Activated naive CD4-positive, alpha-beta T cell treated with Interleukin-2 at 50 U/mL for 16 hours (primary cell): ENCODE measurements at places on chromosomes 16 and 17.
A peak's percentile ranks its signal among the peaks of the same experiment; 100 is the strongest.

- DNase-seq = no peak
These were observed 134.2 kb upstream of the CIBAR2 start for GRCh38 chr16:85246473-85246872.

GRCh38 chr16:75206749-75207451 is at the start of gene CTRB2:
Gene CTRB2, minus strand, starts transcription at chr16:75207161. Its CDS starts 20 bp downstream, at chr16:75207141.
- DNase-seq = no peak

- DNase-seq = no peak
These were observed 776.7 kb downstream of the CDH11 start for GRCh38 chr16:64345142-64345541.

DNA sequence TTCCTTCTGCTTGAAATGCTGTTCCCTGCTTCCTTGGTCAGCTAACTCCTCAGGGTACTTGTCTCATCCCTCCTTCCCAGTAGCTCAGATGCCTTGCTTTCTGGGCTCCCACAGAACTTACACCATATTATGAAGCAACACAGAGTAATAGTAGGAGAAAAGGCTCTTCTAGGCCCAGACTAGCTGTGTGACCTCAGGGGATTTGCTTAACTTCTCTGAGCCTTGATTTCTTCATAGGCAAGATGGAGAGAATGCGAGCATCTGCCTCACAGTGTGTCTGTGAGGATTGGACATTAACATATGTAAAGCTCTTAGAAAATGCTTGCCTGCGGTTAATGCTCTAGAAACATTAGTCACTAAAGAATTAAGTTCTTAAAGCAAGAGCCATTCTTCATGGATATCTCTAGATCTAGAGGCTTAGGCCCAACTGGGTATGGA is 22.3 kb upstream of the PECAM1 start:
- DNase-seq = no peak

GRCh38 chr16:47016700-47017133 is 43.2 kb upstream of the DNAJA2 start:
- peak; percentile 5 for DNase-seq

GRCh38 chr16:55189682-55190636 is 134.0 kb upstream of the IRX6 start:
- DNase-seq = no peak

DNA sequence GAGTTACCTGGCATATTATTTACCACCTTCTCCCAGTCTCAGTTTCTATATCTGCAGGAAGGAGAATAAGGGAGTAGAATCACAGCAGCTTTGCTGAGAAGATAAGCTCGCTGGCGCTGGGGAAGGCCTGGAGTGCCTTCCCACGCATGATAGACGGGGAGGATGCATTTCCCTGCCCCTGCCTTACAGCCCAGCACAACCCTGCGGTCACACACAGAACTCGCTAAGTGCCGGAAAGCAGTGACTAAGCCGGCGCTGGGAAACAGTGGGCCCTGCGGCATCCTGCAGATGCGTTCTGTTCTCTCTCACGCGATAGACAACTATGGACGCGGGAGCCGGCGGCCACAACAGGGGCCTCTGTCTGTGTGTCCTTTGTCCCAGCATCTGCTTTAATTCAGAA is 4.8 kb downstream of the CA5A start:
- peak; percentile 24 for DNase-seq

- peak; percentile 93 for DNase-seq
These were observed 64.4 kb upstream of the DNAJA2 start for GRCh38 chr16:47037746-47038458.

- DNase-seq = no peak
These were observed 10.0 kb downstream of the BTBD17 start for GRCh38 chr17:74351552-74352210.

DNA sequence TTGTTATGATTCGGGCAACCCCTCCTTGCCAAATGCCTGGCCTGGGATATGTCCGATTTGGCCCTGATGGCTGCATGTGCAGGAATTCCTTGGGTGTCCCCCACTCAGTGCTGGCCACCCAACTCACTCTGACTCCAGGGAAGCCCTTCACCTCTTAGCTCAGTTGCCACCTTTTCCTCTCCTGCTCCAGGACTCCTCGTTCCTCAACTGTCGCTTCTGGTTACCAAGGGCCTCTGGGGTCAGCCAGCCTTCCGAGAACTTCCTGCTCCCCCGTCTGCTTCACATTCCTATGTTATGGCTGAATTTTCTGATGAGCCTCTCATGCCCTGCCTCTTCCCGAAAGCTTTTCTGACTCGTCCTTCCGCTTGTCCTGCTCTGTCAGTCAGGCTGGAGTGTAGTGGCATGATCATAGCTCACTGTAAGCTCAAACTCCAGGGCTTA is 63.5 kb downstream of the SPACA3 start:
- no peak for DNase-seq

DNA sequence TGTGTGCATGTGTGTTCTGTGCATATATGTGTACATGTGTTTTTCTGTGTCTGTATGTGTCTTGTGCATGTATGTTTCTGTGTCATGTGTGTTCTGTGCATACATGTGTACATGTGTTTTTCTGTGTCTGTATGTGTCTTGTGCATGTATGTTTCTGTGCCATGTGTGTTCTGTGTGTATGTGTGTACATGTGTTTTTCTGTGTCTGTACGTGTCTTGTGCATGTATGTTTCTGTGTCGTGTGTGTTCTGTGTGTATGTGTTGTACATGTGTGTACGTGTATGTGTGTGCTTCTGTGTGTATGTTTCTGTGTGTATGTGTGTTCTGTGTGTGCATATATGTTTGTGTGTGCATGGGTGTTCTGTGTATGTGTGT is 8.4 kb upstream of the RAB37 start:
- DNase-seq = no peak

DNA sequence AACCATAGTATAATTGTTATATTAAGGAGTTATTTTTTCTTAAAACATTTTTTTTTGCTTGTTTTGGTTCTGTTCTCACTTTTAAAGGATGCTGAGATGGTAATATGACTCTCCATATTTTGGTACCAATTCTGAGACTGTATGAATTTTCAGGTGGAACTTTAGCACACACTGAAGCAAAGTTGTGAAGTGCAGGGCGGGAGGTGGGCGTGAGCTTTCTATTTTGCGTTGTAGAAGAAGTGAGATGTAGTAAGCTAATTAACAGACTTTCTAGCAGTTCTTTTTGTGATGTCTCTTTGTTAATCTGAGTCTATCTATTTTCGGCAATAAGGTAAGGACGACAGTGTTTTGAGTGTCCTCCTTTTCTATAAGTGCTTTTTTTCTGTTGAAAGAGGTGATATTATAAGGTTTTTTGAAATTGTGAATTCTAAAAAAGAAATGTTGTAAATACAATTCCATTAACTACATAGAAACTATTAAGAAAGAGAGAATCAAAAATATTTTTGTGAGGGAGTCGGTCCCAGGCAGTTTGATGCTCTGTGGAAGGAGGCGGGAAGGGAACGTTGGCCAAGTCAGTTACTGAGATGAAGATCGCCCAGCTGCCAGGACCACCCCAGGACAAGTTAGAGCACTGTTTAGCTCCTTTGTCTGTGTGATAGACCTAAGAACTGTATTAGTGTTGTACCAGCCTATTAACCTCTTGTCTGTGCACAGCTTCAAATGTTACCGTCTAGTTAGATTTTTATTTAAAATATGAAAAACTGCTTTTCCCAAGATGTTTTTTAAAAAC is 65.0 kb downstream of the CCDC182 start:
- no peak for DNase-seq

- peak; percentile 53 for DNase-seq
These were observed 1.6 kb downstream of the PYCARD start for GRCh38 chr16:31200821-31201568.

GRCh38 chr17:69466451-69466850 is 52.0 kb downstream of the MAP2K6 start:
- DNase-seq = no peak

DNA sequence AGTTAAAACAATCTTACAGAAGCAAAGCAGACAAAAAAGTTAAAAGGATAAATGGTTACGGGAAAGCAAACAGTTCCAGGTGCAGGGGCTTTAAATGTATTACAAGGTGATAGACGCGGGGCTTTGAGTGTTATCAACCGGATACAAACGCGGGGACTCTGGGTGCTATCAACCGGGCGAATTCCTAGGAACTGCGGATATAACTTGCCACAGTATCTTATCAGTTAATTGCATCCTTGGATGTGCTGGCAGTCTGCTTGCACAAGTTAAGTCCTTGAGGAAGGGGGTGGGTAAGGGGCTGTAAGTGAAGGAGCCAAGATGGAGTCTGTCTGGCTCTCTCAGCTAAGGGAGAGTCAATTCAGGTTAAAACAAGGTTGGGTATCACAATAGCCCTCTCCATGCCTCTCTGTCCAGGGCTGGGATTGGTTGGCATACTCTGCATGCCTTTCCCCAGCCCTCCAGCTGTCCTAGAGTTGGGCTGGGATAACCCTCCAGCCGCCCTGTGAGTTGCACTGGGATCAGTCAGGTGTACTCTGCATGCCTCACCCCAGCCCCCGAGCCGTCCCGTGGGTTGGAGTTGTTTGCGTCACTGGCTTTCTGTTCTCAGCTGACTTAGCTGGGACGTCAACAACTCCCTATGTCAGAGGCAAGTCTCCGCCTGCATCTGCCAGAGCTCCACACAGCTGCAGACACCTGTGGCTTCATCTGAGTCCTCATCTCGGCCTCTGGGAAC is 40.9 kb downstream of the TMEM235 start:
- DNase-seq = peak; percentile 56

DNA sequence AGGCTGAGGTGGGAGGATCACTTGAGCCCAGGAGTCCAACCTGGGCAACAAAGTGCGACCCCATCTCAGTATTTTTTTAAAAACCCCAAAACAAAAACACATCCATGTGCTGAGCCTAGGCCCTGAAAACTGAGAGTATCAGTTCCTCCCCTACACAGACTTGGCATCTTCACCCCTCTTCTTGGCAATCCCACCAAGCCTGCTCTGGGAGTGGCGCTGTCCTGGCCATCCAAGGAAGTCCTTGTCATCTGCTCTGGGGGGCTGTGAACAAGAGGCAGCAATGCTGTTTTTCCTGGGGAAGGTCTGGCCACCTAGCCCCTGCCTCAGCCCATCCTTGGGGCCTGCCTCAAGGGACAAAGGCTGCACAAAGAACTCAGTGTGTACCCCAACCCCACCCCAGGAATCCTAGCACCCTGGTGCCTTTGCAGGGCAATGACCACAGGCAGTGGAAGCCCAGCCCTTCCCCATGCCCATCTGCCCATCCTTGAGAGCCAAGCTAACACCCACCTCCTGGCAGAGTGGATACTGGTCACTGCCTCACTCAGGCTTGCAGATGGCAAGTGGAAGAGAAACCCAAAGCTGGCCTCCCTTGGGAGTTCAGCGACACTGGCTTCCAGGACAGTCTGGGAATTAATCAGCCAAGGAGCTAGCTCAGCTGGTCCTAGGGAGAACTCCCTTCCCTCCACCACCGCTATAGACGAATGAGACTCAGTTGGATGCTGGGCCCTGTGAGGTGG is 14.8 kb upstream of the GFOD2 start:
- DNase-seq = no peak

DNA sequence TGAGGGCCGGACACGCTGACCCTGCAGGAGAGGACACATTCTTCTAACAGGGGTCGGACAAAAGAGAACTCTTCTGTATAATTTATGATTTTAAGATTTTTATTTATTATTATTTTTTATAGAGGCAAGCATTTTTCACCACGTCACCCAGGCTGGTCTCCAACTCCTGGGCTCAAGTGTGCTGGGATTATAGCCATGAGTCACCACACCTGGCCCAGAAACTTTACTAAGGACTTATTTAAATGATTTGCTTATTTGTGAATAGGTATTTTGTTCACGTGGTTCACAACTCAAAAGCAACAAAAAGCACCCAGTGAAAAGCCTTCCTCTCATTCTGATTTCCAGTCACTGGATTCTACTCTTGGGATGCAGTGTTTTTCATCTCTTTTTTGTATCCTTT is 2.3 kb upstream of the SERPINF1 start:
- DNase-seq = no peak

DNA sequence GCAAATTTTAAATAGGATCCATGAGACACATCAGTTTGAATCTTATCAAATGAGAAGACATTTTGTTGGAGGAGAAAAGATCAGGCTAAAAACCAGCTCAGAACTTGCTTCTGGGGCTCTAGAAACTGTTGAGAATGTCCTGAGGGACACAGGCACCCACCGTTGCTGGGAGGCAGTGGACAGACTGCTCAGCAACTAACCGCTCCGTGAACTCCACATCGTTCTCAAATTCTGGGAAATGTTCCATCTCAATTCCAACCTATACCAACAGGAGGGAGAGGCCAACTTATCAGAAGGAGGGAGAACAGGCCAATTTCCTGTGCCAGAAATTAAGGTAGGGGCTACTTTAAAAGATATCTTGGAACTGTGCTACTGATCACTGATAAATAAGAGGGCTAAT is 8.3 kb downstream of the TAT start:
- no peak for DNase-seq

- no peak for DNase-seq
These were observed 41.5 kb downstream of the NF1 start for GRCh38 chr17:31136319-31136718.

- DNase-seq = no peak
These were observed 65.5 kb downstream of the IRX5 start for GRCh38 chr16:54996186-54996585.

GRCh38 chr17:40319651-40320540 is 10.9 kb downstream of the RARA start:
- peak; percentile 79 for DNase-seq

DNA sequence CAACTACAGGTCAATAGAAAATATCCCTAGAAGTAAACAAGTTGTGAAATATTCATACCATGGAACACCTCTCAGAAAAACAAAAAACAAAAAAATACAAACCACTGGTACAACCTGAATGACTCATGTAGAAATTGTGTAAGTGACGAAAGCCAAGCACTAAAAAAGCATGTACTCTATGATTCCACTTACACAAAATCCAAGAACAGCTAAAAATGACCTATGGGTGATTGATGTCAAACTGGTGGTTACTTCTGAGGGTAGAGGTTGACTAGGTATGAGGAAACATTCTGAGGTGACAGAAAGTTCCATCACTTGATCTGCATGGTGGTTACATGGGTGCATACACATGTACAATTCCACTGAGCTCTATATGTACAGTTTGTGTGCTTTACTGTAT is 31.1 kb downstream of the DHRS7C start:
- DNase-seq = no peak

DNA sequence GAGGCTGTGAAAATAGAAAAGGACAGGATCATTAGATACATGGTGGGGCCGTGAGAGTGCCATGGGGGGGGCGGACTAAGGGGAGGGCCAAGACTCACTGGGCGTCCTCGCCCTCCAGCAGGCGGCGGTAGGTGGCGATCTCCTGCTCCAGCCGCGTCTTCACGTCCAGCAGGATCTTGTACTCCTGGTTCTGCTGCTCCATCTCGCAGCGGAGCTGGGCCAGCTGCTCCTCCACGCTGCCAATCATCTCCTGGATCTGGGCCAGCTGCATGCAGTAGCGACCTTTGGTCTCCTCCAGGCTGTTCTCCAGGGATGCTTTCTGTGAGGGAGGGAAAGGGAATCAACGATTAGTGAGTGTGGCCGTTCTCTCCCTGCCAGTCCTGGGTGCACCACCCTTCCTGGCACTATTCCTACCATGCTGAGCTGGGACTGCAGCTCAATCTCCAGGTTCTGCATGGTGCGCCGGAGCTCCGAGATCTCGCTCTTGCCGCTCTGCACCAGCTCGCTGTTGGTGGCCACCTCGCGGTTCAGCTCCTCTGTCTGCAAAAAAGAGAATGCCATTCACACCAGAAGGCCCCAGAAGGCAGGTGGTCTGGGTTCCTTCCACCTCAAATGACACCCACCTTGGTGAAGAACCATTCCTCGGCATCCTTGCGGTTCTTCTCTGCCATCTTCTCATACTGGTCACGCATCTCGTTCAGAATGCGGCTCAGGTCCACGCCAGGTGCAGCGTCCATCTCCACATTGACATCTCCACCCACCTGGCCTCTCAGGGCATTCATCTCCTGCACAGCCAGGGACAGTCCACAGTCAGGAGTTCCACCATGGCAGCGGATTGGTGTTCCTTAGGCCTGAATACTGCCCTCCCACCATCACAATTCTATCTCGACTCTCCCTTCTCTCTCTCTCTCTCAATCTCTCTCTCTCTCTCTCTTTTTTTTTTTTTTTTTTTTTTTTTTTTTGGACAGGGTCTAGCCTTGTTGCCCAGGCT is 3.3 kb downstream of the KRT14 start:
- no peak for DNase-seq
